Cortex of kidney (tissue), 1 donor: ENCODE measurements at places on chromosomes 5 and 9.

- no peak for DNase-seq
These were observed 2.3 kb downstream of the DENND4C start for GRCh38 chr9:19232823-19233194.

DNA sequence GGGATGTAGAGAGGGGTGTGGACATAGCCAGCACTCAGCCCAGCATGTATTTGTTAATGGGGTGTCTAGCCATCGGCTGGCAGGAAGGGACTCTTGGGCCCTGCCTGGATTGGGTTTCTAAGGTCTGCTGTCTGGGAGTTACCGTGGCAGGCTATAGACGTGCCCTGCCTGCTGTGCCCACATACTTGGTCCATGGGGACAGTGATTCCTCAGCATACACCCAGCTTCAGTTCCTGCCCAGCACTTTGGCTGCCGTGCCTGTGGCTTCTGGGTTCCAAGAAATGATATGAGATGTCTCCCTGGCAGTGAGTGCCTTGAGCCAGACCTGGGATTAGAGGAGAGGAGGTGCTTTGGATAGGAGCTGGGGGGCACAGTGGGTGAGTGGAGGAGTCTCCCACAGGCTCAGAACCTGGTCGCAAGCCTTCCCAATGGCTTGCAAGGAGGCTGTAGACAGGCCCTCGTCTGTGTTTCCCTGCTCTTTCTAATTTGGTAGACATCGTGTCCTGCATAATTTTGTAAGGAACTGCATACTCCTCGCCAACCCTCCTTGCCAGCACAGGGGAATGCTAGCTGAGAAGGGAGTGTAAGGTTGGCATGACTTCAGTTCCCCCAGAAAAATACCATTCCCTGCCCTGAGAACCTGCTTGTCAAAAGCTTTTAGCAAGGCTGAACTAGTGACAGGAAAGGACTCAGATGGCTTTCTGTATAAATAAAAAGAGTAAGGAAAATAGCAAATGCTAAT, 287.9 kb downstream of the ZSWIM6 start:
- no peak for DNase-seq

GRCh38 chr9:126695701-126696400, 82.1 kb downstream of the LMX1B start:
- DNase-seq = no peak

DNA sequence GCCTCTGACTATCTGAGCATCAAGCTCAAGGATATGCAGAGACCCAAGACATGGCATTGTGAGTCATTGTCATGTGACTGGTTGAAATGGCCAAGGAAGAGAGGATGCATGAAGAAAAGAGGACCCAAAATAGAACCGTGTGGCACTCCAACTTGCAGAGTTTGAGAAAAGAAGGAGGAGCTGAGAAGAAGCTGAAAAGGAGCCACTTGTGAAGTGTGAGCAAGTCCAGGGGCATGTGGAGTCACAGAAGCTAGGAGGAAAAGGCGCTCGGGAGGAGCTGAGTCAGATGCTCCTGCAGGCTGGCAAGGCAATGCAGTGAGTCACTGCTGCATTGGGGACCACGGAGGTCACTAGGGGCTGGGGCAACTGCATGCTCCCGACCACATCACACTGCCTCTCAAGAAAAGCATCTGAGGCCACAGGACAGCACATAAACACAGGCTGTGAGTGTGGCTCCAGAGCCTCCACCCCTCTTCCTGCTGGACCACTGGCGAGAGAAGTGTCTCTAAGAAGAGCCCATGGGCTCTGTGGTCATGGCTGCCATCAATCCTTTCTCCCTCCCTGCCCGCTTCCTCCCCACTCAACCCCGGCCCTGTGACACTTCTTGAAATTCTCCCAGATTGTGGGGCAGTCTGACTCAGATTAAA, 197.6 kb downstream of the DRD1 start:
- DNase-seq = no peak

- no peak for DNase-seq
These were observed 109.4 kb downstream of the TMEM174 start for GRCh38 chr5:73282383-73282782.
